GM12878 (cell line): ENCODE measurements at places on chromosomes 16 and 17. TPM values are rescaled to one million over a fixed set of nuclear protein-coding genes. Genes with fewer than 3 reads are reported as not detected.

CACNG1 gene
- not detected in 2 replicates for total RNA-seq

DNA sequence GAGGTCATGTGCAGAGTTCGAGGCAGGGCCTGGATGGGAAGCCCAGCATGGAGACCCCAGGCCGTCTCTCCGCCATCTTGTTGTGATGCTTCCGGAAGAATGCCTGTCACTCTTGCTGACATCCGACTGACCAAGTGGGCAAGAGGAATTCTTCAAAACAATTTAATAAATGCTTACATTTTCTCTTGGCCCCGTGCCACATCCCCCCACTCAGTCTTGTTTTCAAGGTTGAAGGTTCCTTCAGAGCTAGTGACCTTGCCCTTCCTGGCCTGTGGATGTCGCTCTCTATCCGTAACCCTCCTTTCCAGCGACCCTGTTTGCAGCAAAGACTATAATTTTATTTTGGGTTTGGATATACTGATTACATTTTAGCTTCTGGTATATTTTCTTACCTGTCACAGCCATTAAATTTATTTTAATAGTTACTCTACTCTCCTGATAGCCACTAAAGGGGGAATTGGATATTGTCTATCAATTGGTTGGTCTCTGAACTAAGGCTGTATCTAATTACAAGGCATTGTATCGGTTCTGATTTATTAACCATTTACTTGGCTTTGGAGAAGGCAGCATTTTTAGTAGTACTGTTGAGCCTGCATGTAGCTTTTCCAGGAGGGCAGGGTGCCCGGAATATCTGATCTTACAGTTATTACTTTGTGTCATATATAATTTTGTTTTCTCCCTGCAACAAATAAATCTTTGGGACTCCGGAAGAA lies 264.5 kb downstream of the WWOX start:
- no peaks in the 10 kb centered on the region for H3K4me1 ChIP-seq
- DNase-seq, result no peak
- H3K4me3 ChIP-seq, result no peak overlapping the region
- H3K27ac ChIP-seq, result no peak overlapping the region

- H3K4me3 ChIP-seq, result no peak overlapping the region
- H3K4me1 ChIP-seq, result peaks cover under 1% of the 10 kb centered on the region
- no peaks in the 10 kb centered on the region for H3K27me3 ChIP-seq
- no peak for DNase-seq
- H3K36me3 ChIP-seq, result peaks cover 33% of the 10 kb centered on the region; the same call in 1 of the 2 replicates
These were observed 12.7 kb downstream of the CDK5RAP3 start for GRCh38 chr17:47983492-47984223.

- H3K36me3 ChIP-seq, result no peaks in the 10 kb centered on the region
- H3K27ac ChIP-seq, result peak overlapping the region; percentile 53
- H3K4me3 ChIP-seq, result peak overlapping the region; percentile 35; the same call in 1 of the 2 replicates
- peak; percentile 59 for DNase-seq
These were observed 201.7 kb upstream of the NLRP1 start for GRCh38 chr17:5785867-5786509.

DNA sequence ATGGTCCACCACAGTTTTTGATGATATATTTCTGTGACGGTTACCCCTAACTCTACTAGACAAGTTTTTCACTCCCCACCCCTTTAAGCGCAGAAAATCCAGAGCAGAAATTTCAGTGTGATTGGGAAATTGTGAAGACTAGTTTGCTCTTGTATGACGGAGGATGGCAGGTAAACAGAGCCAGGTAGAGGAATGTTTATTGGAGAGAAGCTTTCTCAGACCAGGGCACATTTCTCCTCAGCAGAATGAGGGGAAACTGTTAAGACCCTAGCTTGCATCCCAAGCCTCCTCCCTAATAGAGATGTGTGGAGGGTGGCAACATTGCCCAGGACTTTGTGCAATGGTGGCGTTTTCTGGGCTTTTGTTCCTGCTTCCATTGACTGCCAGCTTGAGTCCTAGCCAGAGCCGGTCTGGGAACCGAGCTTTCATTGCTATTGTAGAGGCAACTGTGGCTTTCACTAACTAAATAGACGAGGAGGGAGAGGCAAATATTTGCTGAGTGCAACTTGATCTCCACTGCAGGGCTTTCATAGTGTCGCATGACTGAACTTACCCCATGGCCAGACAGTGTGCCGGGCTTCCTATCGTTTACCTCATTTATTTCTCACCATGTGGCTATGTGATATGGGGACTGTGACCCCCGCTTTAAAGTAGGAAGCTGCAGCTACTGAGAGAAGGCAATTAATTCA lies 159.6 kb upstream of the MPHOSPH6 start:
- peaks cover 3% of the 10 kb centered on the region; the same call in 1 of the 2 replicates for H3K27me3 ChIP-seq
- H3K27ac ChIP-seq, result no peak overlapping the region
- no peaks in the 10 kb centered on the region for H3K4me1 ChIP-seq

- H3K36me3 ChIP-seq, result peaks cover 16% of the 10 kb centered on the region
- no peak for DNase-seq
- H3K4me3 ChIP-seq, result peak overlapping the region; percentile 61
- peak overlapping the region; percentile 99 for H3K27ac ChIP-seq
- H3K4me1 ChIP-seq, result peaks cover 57% of the 10 kb centered on the region
- no peaks in the 10 kb centered on the region for H3K27me3 ChIP-seq
These were observed 63.0 kb downstream of the SMG6 start for GRCh38 chr17:2240541-2240940.

DNA sequence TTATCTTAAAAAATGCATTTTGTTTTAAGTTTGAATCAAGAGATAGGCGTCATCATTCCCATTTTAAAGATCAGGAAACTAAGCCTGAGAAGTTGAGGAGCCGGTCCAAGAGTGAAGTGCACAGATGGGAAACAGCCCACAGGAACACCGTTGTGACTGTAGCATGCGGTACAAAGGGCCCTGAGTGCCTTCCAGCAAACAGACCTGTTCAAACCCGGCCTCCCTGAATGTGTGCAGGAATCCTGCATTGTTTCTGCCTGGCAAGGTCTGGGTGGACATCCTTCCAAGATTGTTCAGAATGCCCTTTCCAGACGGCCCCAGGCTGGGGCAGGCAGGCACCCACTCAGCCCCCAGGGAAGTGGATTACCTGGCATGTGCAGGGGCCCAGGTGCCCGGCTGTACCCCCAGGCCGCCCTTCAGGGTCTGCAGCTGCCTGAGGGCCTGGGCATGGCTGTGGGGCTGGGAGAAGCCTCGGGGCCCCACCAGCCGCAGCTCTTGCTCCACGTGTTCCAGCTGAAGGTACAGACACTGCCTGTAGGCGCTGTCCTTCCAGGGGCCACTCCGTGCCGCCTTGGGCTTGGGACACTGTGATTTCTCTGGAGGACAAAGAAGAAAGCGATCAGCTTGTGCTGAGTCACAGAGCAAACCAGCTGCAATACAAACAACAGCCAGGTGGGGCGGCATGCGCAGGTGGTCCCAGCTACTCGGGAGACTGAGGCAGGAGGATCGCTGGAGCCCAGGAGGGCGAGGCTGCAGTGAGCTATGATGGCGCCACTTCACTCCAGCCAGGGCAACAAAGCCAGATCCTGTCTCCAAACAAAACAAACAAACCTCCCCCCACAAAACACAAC lies 45.0 kb upstream of the GCSH start:
- H3K27ac ChIP-seq, result no peak overlapping the region
- H3K4me3 ChIP-seq, result no peak overlapping the region
- H3K4me1 ChIP-seq, result no peaks in the 10 kb centered on the region
- H3K27me3 ChIP-seq, result no peaks in the 10 kb centered on the region
- no peaks in the 10 kb centered on the region for H3K36me3 ChIP-seq

TAT gene
- total RNA-seq, result 0.44 and 0.51 TPM in 2 replicates

ZFP3 gene
- 1.6 and 1.7 TPM in 2 replicates for total RNA-seq

PHOSPHO1 gene
- total RNA-seq, result 0.21 and 0.26 TPM in 2 replicates

GRCh38 chr16:65950211-65950610 lies 416.3 kb upstream of the CDH5 start:
- H3K4me1 ChIP-seq, result no peaks in the 10 kb centered on the region
- no peak for DNase-seq
- H3K27me3 ChIP-seq, result no peaks in the 10 kb centered on the region
- no peaks in the 10 kb centered on the region for H3K36me3 ChIP-seq
- H3K4me3 ChIP-seq, result no peak overlapping the region

- no peak for DNase-seq
- no peaks in the 10 kb centered on the region for H3K36me3 ChIP-seq
These were observed 142.4 kb downstream of the TOX3 start for GRCh38 chr16:52404546-52404945.

DNA sequence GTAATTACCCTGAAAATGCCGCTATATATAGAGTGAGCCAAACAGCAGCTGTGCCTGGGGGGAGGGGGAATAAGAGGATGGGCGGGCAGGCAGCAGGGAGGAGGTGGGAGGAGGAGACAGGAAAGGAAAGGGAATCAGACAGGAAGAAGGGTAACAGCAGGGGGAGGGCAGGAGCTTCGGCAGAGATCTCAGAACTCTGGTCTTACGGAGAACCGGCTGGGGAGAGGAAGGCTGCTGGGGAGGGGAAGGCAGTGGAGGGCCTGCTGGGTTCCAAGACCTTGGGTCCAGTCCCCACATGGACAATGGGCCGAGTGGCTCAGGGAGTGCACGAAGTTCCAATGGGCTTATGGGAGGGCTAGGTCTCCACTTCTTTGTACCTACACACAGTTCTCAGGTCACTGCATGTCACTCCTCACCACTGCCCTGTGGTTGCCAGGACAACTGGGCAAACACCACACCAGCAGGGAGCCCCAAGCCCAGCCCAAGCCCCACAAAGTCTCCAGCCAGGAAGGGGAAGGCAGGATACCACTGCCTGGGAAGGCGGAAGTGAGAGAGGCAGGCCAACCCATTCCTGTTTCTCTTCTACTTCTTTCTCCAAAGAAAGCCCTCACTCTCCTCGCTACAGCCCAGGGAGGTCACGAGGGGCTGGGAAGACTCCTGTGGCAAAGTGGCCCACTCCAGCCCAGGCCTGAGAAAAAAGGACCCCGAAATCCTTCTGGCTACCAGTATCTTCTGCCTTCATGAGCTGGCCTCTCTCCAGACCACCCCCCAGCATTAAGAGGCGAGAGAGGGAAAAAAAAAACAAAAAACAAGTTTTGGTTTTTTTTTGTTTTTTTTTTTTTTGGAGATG lies 25.3 kb downstream of the G6PC3 start:
- H3K27ac ChIP-seq, result peak overlapping the region; percentile 67
- no peaks in the 10 kb centered on the region for H3K27me3 ChIP-seq
- 0 out of 2 replicates have a peak, but pooled peaks cover 3% of the 10 kb centered on the region for H3K36me3 ChIP-seq
- peaks cover 24% of the 10 kb centered on the region for H3K4me1 ChIP-seq
- peak overlapping the region; percentile 31; the same call in 1 of the 2 replicates for H3K4me3 ChIP-seq
- no peak for DNase-seq

KRTAP9-8 gene
- not detected in 2 replicates for total RNA-seq

DNA sequence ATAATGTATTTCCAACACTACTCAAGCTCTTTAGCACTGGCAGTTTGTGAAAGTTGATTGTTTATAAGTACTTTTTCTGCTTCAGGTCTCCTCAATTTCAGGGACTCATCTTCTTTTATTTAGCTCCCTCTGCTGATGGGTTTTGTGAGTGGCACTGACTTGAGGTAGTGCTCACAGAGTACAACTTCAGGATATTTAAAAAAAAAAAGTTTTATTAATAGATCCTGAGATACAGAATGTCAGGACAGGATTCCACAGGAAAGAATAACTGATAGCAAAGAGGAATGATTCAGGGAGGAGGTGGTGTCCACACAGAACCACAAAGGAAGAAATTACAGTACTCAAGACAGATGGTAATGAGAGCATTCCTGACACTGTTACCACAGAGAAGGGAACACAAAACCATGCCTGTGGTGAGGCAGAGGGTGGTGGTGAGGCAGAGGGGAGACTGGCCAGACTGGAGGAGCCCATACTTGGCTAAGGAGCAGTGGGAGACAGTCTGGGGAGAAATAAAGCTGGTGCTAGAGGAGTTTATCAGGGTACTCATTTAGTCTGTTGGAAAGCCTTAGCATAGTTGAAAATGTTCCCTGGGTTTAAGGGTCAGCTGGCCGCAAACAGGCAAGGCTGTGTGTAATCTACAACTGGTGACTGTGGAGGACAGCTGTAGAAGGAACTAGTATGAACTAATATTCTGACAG lies 63.7 kb downstream of the SPAG9 start:
- peaks cover 24% of the 10 kb centered on the region for H3K4me1 ChIP-seq
- H3K27ac ChIP-seq, result no peak overlapping the region
- DNase-seq, result no peak
- H3K27me3 ChIP-seq, result no peaks in the 10 kb centered on the region
- H3K36me3 ChIP-seq, result no peaks in the 10 kb centered on the region
